NCI-H526 treated with DMSO at 0.1 percent for 48 hours (cell line): ENCODE measurements at places on chromosomes 11 and 22.
A peak's percentile ranks its signal among the peaks of the same experiment; 100 is the strongest.

GRCh38 chr11:122977470-122978298, 4.0 kb downstream of the BSX start:
- DNase-seq, result peak; percentile 59

DNA sequence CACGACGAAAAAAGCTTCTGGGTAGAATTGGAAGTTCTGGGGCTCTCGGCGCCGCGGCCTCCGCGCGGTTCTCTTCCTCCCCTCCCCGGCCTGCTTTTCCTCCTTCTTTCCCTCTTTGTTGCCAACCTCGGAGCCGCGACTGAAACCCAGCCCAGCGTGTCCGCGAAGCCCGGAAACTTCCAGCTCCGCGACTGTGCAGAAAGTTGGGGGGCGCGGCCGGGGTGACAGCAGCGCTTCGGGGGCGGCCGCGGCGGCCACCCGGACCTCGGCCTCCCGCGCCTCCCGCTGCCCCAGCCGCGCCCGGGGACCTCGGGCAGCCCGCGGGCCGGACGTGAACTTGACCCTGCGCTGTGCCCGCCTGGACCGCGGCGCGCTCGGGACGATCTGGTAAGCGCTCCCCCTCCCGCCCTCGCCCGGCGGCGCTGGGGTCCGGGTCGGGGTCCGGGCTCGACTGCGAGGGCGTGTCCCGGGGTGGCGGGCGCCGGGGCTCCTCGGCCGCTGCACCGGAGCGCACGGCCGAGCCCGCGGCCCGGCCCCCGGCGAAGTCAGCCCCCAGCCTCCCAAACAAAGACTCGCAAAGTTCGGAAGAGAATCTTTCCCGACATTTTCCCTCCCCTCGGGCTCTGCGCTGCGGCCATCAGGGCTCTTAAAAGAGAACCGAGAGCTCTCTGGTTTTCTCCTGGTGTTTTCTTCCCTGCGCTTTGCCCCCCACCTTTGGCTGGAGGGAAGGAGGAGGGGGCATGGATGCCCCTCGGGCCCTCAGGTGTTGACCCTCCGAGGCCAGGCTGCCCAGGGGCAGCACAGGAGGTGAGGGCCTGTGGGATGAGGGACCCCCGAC, 67.9 kb upstream of the WNT7B start:
- no peak for DNase-seq

GRCh38 chr11:104657083-104657482, 241.2 kb downstream of the CASP12 start:
- DNase-seq, result no peak

DNA sequence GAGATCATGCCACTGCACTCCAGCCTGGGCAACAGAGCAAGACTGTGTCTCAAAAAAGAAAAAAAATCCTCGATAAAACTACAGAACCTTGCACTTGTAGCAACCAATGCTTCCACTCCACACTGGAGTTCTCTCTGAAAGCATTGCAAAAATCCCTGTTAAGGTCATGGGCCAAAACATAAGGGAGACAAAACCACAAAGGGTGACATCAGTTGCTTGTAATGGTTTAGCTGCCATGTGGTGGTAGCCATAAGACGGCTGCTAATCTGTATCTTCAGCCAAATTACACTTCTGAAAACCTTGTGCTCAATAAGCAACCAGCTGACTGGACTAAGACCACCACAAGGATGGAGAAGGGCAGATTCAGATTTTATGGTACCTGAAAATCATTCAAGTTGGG, 20.6 kb upstream of the TPH1 start:
- DNase-seq, result no peak

- DNase-seq, result no peak
These were observed 7.0 kb upstream of the L3MBTL2 start for GRCh38 chr22:41198027-41198580.

- peak; percentile 51 for DNase-seq
These were observed at the start of gene SLC1A2 for GRCh38 chr11:35419184-35419829. Gene SLC1A2 (minus strand): TSS chr11:35419558. CDS start chr11:35418966, 592 bp downstream.

DNA sequence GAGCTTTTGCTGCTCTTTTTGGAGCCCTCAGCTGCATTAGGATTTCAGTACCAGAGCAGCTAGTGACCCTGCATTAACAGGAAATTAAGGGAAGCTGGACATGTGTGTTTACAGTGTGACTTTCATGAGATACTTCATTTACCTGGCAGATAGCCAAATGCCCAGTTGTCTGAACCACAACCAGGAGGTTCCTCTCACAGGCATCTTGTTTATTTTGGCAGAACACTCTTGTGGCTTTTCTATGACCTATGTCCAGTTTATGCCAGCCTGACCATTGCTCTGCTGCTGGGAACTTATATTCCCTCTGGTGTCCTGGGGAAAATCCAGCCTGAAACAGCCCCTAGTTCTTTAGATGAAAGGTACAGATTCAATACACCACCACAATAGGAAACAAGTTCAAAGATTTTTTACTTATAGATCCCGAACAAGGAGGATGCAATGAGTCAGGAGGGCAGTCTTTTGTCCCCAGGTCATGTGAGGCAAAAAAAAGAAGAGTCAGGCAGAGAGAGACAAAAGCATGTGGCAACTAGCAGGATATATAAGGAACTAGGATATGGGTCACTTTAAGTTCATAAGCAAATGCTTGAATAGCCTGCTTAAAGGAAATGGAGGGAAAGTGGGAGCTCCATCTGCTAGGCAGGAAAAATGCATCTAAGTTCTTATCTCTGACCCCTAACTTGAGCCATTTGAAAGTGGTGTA, 379.3 kb downstream of the INSC start:
- no peak for DNase-seq

DNA sequence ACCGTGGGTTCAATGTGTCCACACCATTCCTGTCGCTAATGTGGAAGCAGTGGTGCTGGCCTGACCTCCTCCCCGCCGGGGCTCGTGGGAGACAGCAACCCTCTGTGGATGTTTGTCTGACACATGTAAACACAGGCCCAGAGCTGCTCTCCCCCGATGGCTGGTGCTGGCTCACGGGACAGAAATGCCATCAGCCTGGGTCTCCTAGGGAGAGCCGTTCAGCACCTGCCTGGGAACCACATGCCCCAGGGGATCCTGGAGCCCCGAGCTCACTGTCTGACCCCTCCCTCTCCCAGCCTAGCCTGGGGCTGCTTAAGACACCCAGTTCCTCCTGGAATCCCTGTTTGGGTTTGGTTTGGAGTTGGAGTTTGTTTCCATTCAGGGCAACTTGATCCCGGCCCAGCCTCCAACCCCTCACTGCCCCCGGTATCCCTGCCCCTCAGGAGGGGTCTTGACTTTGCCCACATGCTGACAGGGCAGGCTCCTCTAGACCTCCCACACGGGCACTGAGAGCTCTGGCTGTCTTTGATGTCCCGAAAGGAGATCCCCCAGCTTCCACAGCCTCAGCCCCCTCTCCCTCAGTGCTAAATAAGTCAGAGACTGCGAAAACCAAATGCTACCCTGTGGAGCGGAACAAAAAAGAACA, 50.9 kb upstream of the WNT11 start:
- no peak for DNase-seq

DNA sequence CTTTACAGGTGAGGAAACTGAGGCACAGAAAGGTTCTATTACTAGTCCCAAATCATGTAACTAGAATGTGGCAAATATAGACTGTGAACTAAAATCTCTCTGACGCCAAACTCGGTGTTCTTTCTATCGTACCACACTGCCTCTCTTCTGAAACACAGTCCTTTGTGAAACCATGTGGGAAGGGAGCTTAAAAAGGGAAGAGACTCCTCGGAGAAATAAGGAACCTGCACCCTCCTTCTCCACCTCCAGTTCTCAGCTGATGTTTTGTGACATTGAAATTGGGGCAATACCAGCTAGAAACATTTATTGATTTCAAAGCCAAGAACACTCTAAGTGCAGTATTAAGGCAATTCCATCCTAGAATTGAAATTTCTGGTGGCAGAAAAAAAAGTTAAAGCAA, 76.4 kb upstream of the DRD2 start:
- no peak for DNase-seq

GRCh38 chr22:49705216-49705971, 122.3 kb downstream of the BRD1 start:
- no peak for DNase-seq

DNA sequence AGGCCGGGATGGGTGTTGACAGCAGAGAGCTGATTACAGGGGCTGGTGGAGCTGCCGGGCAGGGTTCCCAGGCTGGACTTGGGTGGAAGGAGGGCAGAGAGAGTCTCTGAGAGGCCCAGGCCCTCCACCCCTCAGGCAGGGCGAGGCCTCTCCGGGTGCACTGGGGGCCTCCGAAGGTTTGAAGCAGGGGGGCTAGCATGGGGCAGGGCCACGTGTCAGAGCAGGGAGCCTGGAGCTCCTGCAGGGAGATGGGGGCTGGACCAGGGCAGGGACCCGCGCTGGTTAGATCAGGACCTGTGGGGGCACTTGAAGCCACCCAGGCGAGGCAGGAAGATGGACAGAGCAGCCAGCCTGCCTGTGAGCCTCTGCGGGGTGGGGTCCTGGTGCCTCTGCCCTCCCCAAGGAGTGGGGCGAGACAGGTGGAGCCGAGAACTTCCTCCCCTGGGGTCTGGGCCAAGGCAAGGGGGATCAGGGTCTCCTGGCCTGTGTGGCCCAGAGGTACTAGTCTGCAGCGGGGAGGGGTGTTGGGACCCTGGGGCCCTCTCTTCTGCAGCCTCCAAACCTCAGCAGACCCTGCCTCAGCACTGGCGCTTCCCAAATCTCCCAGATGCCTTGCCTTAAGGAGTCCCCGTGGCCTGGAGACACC, 911 bp downstream of the PANX2 start:
- no peak for DNase-seq

GRCh38 chr11:64037027-64037634, 1.4 kb downstream of the FLRT1 start:
- no peak for DNase-seq

GRCh38 chr11:119903389-119903788, 174.4 kb upstream of the NECTIN1 start:
- peak; percentile 14 for DNase-seq

GRCh38 chr11:2591805-2592204, 108.0 kb downstream of the KCNQ1OT1 start:
- DNase-seq, result no peak

DNA sequence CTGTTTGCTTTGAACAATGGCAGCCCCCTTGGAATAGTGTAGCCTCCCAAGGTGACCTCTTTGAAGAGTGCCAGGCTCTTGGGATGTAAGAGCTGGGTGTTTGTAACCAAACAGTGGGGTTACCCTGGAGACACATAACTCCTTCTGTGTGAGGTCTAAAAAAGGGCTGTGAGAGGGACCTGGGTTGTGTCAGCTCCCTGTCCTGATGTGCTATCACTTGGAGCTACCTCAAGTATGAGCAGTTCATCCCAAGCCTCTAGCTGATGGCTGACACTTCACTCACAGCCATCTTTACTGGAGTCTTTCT, 40.2 kb downstream of the TSPAN18 start:
- no peak for DNase-seq

DNA sequence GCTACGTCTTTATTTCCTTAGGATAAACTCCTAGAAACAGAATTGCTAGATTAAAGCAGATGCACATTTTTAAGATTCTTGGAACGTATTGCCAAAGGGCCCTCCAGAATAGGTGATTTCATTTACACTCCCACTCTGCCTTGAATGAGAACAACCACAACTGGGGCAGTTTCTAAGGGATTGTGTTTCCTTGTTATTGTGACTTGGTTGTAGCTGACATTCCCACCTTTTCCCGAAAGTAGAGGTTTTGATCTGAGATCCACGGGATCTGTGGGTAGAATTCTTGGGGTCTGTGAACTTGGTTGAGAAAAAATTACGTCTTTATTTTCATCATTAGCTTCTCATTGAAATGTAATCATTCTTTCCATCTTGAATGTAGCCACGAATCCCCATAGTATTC, 21.5 kb downstream of the LRRC32 start:
- no peak for DNase-seq

DNA sequence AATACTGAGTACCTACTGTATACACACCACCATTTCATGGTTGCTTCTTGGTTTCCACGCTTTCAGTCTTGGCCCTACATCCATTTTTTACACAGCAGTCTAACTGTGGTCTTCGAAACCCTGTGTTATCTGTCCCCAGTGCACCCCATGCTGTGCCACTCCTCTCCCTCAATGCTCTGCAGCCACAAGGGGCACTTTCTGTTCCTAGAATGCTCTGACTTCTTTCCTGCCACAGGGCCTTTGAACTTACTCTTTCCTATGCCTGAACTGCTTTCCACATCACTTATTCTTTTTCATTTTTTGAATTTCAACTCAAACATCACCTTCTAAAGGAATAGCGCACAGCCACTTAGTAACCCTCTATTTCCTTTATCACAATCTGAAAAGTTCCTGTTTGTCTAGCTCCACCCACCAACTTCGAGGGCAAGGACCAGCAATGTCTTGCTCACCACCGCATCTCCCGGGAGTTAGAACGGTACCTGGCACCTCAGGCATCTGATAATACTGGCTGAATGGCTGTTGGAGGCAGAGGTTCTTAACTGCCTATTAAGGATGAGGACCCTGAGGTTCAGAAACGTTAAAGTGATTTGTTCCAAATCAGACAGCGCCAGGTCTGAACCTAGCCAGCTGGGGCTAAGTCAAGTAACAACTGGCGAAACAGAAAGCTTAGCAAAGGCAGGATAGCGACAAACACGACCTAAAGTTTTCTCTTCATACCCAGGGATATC, 568 bp downstream of the ALG8 start:
- no peak for DNase-seq

- peak; percentile 35 for DNase-seq
These were observed 18.4 kb upstream of the TLCD5 start for GRCh38 chr11:120306519-120307242.

GRCh38 chr11:1225386-1226225, 2.7 kb downstream of the MUC5B start:
- DNase-seq, result no peak

DNA sequence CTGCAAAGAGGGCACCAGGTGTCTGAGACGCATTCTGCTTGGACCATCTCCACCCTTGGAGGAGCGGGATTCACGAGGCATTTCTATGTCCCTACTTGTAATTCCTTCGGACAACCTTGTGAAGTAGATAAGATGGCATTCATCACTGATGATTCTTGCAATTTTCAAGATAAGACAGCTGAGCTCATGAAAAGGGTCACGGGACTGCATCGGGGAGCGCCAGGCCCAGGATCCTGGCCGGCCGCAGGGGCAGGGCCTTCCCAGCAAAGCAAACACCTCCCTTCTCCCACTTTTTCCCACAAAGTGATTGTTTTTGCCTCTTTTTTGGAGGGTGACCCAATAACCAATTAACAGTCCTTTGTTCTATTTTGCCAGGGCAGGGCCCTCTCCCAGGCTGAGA, 8.4 kb downstream of the LIF start:
- no peak for DNase-seq

- DNase-seq, result no peak
These were observed 16.7 kb upstream of the CD44 start for GRCh38 chr11:35122308-35122707.

DNA sequence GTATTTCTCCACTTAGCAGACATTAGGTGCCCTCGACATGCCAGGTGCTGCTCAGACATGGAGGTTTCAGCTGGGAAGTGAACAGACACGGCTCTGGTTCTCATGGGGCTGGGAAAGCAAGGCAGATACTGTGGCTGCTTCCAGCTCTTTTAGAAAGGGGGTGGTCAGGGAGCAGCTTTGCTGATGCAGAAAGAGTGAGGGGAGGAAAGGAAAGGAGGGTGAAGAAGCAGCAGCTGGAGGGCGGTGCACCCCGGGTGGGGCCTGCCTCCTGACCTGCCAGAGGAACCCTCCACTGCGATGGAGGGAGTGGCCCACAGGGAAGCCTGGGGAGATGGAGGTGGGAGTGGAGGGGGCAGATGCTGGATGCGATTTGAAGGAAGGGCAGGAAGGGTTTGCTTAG, 76.8 kb downstream of the MORC2 start:
- DNase-seq, result no peak
